ENCODE measurements at places on chromosomes 6 and 20.

- no peak for DNase-seq
Measured at GRCh38 chr6:90249458-90249857, 47.2 kb downstream of the BACH2 start.

DNA sequence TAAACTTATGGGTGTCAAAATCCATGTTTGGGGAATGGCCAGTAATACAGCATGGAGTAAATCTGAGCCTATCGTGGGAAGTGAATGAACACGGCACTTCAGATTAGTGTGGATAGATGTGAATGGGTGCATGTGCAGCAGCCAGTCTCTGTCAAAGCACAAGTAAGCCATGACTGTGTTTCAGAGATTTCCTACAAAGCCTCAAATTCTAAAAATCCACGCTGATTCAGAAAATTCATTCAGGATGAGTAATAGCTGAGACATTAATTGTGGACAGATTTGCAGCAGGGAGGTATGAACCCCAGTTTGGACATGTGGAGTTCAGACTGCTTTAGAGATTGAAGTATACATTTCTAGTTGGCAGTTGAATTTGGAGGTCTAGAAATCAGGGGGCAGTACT, 115.1 kb downstream of the QKI start:
- peak; percentile 95 for DNase-seq

GRCh38 chr6:28738396-28738765, 185.4 kb downstream of the TRIM27 start:
- no peak for DNase-seq

DNA sequence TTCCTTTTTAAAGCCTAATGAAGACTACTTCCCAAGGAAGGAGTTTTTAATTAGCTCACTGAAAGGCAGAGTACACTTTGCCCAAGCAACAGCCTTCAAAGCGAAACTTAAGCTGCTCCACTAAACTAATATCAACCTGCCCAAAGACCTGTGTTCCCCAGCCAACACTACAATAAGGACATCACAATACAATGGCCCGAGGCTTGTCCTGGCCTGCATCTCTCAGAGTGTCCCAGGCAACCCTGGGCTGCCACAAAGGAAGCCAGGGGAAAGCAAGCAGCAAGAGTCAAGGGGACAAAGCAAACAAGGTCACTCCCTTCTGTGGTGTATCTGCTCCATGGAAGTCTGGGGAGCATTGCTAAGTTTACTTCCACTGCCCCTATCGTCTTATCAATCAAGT, 52.3 kb downstream of the PIGU start:
- no peak for DNase-seq

DNA sequence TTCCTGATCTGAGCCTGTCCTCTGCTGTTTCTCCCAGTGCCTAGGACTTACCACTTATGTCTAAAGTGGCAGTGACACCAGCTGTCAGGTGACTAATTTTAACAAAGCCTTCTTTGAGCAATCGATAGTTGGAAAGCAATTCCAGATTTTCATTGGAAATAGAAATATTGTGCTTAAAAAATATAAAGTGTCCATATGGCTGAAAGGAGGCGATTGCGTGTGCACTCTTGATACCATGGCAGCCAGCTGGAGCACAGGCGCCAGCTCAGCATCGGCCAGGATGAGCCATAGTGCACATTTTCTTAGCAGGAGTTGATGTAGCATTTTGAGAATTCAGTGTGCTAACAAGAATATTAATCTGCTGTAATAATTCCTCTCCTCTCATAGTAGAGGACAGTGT, 70.0 kb downstream of the LRRC1 start:
- no peak for DNase-seq

DNA sequence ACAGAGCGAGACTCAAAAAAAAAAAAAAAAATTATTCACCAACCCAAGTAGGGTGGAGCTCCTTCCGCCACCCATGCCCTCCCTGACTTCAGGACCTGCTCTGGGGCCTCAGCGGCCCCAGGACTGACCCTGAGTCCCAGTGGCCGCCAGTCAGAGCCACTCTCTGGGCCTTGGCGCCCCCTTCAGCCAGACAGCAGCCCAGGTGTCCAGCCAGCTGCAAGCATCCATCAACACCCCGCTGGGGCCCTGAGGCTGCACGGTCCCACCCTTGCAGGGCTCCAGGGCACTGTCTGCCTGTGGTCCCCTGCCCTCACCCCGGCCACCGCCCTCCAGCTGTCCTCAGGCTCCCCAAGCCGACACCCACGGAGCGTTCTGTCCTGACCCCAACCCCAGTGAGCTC, 11.4 kb upstream of the KCNQ2 start:
- DNase-seq, result no peak

GRCh38 chr6:79373246-79373645, 138.8 kb upstream of the HMGN3 start:
- DNase-seq, result no peak

GRCh38 chr20:44361021-44361420, 5.5 kb downstream of the HNF4A start:
- DNase-seq, result no peak

DNA sequence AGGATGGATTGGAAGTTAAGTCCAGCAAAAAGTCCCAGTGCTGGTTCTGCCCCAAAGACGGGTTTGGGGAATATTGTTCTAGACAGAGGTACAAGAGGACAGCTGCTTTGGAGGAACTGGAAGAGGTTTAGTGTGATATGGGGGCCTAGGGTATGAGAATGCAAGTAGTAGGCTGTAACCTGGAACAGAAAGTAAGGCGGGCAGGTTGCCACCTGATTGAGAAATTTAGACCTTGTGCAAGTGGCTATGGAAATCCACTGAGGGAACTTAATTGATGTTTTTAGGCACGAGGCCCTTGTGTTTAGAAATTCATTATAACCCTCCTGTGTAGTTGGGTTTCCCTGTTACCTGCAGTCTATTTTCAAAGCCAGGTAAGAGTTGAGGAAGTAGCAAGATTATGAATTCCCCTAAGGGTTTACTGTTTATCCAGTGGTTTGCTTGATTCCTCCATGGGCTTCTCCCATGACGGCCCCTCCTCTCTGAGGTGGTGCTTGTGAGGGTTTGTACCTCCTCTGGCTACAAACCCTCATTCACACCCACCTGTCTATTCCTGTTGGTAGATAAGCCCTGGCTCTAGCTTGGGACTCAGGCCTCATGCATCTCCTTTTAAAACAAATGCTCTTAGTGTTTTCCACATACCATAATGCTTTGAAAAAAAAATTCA, 42.0 kb upstream of the BCAS1 start:
- no peak for DNase-seq

All from fibroblast of skin of right biceps (primary cell).